ENCODE measurements at places on chromosomes 5 and 9.

GRCh38 chr9:9002826-9003583 is 1203.4 kb upstream of the DMAC1 start:
- no peak for DNase-seq

GRCh38 chr5:66829358-66829674 is 233.1 kb downstream of the MAST4 start:
- DNase-seq: no peak

GRCh38 chr5:120257358-120257971 is 206.6 kb upstream of the PRR16 start:
- DNase-seq: no peak

- no peak for DNase-seq
Observed at GRCh38 chr5:160270704-160271103, 41.4 kb downstream of the FABP6 start.

GRCh38 chr5:150619359-150620230 is 20.9 kb upstream of the SYNPO start:
- no peak for DNase-seq

GRCh38 chr5:146690880-146691355 is 174.9 kb upstream of the GPR151 start:
- no peak for DNase-seq

DNA sequence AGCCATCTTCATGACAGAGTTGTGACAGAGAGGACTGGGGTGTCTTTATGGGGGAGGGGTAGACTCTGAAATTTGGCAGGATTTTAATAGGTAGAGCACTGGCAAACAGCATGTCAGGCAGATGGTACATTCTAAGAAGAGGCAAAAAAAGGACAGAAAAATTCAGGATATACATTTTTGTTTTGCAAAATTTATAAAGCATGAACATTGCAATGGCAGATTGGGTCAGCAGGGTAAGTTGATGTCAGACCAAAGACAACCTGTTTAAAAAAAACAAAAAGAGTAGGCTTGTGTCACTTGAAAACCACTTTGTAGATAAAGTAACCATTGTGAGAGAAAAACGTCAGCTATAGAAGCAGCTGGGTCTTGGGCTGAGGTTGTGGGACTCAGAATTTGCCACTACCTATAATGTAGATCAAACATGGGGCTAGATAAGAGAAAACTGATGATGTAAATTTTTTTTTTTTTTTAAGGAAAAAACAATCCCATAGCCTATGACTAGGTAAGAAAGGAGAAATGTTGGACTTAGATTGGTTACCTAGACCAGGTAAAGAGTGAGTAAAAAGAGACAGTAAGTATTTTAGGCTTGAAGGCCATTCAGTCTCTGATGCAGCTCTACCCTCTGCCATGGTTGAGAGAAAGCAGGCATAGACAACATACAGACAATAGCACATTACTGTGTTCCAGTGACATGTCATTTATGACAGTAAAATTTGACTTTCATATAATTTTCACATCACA is 8.3 kb downstream of the CAMK4 start:
- no peak for DNase-seq

GRCh38 chr5:77316871-77317661 is 106.6 kb downstream of the PDE8B start:
- no peak for DNase-seq

DNA sequence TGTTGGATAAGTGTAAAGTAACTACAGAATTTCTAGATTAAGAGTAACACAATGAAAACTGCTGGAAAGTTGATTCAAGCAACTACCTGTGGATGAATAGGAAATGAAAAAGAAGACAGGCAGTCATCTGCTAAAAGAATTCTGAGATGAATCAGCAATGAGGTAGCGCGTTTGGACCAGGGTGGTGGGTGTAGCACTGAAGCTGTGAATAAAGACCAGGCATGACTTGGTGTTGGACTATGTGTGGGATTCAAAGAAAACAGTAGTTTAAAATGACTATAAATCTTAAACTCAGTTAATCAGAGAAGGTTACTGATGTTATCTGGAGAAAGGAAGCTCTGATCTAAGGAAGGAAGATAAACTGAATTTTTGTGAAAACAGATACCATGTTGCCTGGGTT is 159.8 kb downstream of the FBN2 start:
- DNase-seq: no peak

DNA sequence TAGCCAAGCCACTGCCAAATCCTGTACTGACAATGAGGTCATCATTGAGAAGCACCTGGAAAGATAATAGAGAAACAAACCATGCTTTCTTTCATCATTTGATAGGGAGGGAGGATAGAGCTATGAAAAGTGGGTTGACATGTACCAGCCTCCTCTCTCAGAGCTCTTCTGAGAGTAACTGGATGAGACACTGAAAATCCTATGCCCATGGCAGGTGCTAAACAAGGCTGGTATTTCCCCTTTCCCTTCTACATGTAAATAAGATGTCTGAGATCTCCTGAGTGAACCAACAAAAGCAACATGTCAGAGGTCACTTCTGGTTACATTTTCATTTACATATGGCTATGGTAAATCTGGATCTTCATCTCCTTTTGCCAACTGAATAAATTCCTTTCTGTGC is 45.3 kb upstream of the TRAF1 start:
- no peak for DNase-seq

DNA sequence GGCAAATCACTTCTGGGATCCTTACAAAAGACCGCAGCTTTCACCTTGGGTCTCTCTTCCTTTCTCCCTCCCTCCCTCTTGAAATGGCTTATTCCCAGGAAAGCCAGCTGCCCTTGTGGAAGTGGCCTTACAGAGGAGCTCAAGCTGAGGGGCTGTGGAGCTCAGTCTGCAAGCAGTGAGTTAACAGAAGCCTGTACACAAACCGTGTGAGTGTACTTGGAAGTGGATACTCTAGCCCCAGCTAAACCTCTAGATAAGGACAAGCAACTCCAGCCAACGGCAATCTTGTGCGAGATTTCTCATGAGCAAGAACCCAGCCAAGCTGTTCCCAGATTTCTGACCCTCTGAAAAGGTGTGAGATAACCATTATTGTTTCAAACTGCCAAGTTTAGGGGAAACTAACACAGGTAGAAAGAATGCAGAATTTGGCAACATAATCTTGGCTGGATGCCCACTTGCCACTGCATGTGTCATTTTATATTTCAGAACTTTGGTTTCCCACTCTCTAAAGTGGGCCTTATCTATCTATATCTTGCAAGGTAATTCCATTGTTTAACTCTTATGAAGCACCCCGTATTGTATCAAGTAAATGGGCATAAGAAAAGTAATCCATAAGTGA is 85.6 kb downstream of the CDH18 start:
- DNase-seq: no peak

GRCh38 chr9:1473956-1474634 is 423.9 kb downstream of the DMRT2 start:
- DNase-seq: no peak

DNA sequence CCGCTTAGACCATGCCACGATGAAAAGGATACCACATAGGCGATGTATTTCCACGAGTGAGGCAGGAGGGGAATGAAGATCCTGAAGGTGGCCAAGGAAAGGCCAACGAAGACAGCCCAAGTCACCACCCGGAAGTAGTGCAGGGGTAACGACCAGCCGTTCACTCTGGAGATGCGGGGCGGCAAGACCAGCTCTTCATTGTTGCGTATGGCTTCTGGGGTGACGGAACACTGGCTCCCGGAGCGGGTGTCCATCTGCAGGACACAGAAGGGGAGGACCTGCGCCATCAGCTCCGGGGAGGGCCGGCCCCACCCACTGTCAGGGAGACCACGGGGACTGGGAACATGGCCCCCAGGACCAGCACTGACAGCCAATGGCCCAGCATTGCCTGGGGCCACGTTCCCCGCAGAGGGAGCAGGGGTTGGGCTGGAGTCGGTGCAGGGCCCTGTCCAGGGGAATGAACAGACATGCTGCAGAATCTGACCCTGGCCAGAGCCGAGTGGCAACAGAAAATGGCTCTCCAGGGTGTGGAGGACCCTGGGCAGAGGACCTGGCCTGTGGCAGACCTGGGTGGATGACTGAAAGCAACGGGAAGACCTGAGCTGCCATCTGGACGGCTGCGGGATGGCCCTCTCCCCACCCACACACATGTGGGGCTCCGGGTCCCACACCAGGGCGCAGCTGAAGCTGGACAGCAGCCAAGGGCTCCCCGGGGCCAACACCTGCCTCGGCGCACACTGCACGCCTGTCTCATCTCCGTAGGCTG is 17.7 kb downstream of the ZDHHC11B start:
- no peak for DNase-seq

- DNase-seq: no peak
Observed at GRCh38 chr5:3987867-3988266, 392.2 kb downstream of the IRX1 start.

DNA sequence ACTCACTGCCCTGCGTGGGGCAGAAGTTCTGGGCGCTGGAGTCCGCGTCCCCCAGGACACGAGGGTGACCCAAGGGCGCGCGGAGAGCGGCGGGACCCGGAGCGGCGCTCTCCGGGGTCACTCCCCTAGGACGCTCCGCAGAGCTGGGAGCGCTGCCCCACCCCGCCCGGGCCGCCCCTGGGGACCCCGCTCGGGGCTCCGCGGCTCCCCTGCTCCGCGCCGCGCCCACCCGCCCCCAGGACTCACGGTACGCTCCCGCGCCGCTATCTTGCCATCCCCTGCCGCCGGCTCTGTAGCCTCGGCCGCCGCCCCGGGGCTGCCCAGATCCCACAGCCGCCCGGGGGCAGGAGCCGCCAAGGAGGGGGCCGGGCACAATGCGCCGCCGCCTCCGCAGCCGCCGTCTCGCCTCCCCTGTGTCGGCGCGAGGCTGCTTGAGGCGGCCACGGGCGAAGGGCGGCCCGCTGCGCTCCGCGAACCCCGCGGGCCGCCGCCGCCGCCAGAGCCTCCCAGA is 303 bp downstream of the LIFR start:
- DNase-seq: no peak
